Stimulated activated naive CD4-positive, alpha-beta T cell (primary cell): ENCODE measurements at places on chromosomes 16 and 17.

GRCh38 chr17:29677824-29678223, 55.1 kb upstream of the CORO6 start:
- no peak for DNase-seq

- DNase-seq: no peak
Observed at GRCh38 chr17:71976011-71976649, 144.7 kb upstream of the SOX9 start.

GRCh38 chr17:70855401-70856054, 686.2 kb downstream of the KCNJ2 start:
- DNase-seq: no peak

GRCh38 chr17:34714475-34715410, 135.4 kb downstream of the TMEM132E start:
- DNase-seq: no peak

DNA sequence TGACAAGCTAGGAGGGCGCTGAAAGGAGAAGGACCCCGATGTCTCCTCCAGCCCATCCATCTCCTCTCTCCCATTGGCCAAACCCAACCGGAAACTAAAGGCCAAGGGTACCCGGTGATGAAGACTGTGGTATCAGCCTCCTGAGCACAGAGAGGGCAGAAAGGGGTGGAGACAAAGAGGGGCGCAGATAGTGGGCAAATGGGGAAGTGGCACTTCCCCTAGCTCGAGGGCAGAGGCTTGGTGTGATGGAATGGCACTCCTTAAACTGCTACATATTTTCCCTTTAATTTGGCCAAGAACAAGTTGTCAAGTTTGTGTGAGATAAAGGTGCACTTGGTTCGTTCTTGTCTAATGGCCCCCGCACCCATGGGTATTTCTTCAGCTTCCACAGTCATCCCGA, 27.8 kb downstream of the IL4R start:
- no peak for DNase-seq

DNA sequence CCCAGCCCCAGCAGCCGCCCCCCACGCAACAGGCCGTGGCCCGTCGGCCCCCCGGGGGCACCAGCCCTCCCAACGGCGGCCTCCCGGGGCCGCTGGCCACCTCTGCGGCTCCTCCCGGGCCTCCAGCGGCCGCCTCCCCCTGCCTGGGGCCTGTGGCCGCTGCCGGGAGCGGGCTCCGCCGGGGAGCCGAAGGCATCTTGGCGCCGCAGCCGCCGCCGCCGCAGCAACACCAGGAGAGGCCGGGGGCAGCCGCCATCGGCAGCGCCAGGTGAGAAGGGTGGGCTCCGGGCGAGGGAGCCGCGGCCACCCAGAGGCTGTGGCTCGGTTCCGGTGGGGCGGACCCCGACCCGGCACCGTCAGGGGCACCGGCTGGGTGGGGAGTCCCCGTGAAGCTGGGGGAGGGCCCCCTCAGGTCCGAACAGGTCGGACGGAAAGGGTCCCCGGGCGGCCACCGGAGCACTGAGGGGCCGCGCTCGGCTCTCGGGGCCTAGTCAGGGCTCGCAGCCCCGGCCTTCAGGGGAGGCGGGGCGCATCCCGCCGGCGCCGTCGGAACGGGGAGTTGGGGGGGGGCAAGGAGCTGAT, 583 bp downstream of the ATXN2L start:
- DNase-seq: no peak

DNA sequence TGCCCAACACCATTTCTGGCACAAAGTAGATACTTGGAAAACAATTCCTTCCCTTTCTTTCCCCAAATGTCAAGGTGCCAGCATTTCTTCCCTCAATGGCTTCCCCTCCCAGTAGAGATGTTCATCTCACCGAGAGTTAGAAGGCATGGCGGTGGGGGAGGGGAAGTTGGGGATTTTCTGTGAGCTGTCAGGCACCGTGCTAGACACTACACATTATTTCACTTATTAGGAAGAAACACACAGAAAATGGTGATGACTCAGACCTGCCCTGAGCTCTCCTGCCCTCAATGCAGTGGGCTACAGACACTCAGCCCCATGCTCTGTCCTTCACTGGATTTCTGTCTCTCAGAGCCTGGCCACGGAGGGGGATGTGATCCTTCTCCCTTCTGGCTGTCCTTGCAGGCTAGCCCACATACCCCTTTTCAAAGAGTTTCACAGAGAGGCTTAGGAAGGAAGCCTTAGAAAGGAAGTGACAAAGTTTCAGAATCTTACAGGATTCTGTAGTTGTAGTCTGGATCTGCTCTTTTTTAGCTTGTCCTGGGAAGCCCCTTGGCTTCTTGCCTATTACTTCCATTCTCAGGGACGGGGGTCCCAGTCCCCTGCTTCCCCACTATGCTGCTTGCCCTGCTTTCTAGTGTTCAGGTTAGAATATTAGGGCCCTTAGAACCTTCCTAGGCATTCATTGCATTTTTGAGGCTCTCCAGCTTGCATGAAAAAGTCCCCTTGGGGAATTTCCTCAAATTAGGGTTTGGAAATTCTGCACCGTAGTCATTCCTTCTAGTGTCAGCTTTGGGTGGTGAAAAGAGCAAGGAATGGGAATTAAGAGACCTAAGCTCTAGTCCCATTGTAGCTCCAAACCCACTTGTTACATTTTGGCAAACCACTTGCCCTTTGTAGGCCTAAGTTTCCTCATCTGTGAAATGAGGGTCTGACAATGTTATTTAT, 12.2 kb upstream of the CCL5 start:
- DNase-seq: no peak

DNA sequence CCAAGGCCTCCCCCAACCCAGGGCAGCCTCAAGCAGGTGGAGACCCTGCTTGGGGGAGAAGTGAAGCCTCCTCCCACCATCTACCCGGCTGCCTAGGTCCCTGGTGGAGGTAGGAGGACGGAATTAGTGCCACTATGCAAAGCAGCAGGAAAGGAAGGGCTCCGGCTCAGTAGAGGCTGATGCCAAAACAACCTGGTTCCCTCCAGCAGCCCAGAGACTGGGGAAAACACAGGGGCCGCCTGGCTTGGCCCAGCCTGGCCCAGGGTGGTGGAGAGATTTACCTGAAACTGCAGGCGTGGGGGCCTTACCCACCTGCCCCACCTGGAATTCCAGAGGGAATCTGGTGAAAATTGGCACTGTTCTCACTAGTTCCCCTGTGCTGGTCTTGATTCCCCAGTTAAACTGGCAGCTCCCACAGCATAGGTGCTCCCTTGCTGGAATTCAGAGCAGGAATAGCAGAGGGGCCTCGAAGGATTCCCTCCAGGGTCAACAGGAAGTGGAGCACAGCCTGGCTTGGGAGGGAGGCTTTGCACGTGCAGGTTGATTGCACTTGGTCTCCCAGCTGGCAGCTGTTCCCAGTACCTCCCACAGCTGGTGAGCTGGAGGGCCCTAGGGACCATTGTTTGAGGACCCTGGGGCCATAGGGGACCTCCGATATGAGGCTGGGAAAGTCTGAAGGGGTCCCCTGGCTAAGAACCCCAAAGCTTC, 4.5 kb downstream of the CD79B start:
- DNase-seq: no peak
